ENCODE measurements at places on chromosomes 2 and 18.

GRCh38 chr2:240444464-240444863 lies 9.0 kb downstream of the GPC1 start:
- no peak for DNase-seq

DNA sequence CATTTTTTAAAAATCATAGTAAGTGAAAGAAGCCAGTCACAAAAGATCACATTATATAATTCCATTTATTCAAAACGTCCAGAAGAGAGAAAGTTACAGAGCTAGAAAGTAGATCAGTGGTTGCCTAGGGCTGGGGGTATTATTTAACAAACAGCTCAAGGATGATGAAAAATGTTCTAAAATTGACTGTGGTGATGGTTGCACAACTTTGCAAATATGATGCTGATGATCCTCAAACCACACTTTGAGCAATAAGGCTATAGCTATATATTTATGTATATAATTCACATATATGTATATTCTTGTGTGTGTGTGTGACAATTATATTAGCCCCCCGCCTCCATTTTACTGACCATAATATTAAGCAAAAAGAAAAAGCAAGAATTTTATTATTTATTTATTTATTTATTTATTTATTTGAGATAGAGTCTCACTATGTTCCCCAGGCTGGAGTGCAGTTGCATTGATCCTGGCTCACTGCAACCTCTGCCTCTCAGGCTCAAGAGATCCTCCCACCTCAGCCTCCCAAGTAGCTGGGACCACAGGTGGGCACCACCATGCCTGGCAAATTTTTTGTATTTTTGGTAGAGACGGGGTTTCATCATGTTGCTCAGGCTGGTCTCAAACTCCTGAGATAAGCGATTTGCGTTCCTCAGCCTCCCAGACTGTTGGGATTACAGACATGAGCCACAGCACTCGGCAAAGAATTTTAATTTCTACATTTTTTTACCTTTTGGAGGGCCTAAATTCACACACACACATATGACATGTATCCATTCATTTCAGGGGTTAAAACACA lies 1.9 kb downstream of the WDR12 start:
- DNase-seq, result peak; percentile 56

GRCh38 chr18:42758852-42759251 lies 356.6 kb downstream of the RIT2 start:
- no peak for DNase-seq

DNA sequence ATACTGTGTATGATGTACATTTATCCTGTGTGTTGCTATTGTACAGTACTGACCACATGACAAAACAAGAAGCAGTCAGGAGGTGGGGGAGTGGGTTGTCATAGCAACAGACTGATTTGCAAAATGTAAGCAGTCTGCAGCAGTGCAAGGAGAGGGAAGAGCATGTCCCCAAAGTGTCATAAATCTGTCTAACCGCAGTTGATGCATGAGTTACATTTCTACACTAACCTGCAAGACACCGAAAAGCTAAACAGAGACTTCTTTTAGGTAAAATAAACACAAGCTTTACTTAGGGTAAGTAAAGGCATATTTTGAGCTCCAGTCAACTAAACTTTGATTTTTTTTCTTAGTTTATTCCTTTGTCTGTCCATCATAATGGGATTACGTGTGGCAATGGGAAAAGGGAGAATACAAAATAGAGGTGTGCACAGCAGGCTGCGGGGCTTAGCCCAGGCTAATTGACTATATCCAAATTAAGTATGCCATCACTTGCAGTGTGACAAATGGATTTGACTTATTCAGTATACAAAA lies 134.5 kb downstream of the MEIS1 start:
- no peak for DNase-seq
